Germinal center (tissue), 1 donor: ENCODE measurements at places on chromosomes 5 and 9.

DNA sequence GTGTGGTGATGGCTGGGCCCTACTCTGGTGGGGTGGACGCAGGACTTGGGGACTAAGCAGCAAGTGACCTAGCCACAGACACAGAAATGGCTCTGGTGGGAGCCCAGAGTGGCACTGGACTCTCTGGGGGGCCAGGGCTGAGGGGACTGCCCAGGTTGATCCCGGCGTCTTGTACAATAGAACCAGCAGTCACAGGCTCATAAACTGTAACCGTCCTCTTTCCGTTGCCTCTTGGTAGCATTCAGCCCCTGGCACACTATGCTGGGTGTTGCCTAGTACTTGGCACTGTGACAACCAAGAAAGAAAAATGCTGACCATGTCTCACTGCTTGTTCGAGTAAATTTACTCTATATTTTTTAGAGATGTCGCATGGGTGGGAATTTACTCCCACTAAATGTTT is 80.5 kb downstream of the DAB2IP start:
- no peak for DNase-seq

DNA sequence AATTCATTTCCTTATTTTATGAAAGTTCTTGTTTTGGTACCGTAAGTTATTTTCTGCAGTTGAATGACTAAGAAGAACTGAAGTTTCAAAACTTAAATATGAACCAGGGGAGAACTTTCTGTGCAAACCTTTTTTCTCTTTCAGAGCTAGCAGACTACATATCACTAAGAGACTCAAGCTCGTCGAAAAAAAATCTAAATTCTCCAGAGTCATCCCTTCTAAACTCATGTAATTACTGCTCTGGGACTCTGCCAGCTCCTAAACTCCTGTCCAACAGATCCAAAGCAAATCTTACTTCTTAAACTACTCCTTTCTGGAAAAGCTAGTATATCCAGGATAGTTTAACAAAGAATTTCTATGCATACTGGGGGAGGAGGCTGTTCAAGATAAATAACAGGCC is 87.0 kb upstream of the NR5A1 start:
- DNase-seq, result no peak

DNA sequence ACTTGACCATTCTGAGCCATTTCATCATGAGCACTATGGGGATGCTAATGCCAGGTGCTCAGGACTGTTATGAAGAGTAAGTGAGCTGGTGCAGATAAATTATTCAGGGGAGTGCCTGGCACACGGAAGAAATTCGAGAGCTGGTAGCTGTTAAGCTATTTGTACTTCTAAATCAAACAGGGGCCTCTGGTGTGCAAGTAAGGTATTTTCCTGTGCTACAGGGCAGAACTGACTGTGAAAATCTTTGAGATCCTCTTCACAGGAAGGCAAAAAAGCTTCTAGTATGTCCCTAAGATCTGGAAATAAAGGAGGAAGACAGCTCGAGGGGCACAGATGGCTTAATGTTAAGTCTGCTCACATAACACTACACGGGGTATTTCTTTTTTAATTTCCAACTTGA is 106.3 kb upstream of the SPOCK1 start:
- DNase-seq, result no peak

GRCh38 chr5:123814801-123815470 is 303.0 kb downstream of the CSNK1G3 start:
- DNase-seq, result no peak

DNA sequence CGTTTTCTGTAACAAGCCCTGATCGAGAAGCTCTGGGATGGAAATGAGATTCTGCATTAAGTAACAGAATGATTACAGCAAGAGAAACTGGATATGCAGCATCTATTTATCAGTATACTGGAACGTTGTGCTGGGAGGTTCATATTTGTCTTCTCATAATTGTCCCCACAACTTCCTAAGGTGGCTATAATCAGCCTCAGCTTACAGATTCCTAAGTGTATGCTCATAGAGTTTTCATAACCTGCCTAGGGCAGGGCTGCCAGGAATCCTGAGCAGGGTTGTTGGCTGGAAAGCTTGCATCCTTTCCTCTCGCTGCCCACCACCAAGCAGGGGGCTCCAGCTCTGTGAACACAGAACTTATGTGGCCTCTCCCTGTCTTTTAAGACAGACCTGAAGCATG is 70.2 kb downstream of the FNBP1 start:
- no peak for DNase-seq

GRCh38 chr9:80146466-80146865 is 574.7 kb downstream of the TLE4 start:
- DNase-seq, result no peak

DNA sequence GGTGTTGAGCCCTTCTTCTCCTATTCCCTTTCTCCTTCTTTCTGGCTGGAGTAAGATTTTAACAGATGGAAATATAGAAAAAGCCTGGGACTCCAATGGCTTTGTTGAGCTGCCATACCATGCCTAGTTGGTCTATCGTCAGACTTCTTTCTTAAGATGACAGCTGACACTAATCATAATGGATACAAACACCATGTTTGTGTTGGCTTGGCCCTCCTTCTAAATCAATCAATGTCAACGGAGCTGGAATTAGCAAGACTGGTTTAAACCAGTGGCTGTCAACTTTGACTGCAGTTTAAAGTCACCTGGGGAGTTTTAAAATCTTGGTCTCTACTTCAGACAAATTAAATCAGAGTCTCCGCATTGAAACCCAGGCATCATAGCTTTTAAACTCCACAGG is 264.5 kb upstream of the PRR16 start:
- DNase-seq, result no peak

DNA sequence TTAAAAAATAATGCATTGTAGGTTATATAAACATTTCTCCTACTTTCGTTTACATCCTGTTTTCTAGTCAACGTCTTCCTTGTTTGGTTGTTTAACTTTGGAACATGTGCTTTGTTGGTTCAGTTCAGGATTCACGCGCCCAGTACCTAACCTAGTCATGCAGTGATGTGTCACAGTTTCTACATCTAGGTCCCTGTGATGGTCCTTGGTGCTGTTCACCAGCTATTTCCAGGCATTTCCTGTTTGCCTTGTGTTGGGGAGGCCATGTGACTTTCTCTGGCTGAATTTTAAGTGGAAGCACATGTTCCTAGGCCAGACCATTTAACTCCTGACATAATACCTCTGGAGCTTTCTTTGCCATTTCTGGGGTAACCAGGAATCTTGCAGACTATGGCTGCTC is 292.3 kb downstream of the SMARCA2 start:
- no peak for DNase-seq

- peak; percentile 58 for DNase-seq
Observed at GRCh38 chr9:136312436-136312835, 8.5 kb upstream of the CCDC187 start.

DNA sequence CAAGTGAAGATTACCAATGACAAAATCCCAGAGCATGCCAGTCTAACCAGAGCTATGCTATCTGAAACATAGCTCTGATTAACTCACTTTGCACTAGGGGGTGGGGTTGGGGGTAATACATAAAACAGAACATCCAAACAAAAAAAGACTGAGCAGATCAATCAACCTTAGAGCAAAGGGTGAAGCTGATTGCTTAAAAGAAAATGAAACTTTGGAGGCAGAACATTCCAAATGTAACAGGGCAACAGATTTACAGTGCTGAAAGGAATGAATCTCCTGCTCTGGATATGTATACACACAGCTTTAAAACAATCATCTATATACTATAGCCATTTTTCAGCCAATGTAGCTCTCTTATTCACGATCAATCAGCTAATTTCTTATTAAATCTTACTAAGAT is 4.9 kb downstream of the IL6ST start:
- DNase-seq, result no peak

DNA sequence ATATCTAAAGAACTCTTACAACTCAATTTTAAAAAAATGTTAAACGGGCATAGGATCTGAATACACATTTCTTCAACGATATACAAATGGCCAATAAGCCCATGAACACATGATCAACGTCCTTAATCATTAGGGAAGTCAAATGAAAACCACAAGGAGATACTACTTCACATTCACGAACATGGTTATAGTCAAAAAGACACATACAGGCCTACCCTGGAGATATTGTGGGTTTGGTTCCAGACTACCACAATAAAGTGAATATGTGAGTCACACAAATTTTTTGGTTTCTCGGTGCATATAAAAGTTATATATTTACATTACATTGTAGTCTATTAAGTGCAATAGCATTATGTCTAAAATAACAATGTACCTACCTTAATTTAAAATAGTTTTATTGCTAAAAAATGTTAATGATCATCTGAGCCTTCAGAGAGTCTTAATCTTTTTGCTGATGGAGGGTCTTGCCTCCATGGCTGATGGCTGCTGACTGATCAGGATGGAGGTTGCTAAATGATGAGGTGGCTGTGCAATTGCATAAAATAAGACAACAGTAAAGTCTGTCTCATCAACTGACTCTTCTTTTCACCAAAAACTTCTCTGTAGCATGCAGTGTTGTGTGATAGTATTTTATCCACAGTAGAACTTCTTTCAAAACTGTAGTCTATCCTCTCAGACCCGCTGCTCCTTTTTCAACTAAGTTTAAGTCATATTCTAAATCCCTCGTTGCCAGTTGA is 15.1 kb downstream of the AK3 start:
- no peak for DNase-seq

DNA sequence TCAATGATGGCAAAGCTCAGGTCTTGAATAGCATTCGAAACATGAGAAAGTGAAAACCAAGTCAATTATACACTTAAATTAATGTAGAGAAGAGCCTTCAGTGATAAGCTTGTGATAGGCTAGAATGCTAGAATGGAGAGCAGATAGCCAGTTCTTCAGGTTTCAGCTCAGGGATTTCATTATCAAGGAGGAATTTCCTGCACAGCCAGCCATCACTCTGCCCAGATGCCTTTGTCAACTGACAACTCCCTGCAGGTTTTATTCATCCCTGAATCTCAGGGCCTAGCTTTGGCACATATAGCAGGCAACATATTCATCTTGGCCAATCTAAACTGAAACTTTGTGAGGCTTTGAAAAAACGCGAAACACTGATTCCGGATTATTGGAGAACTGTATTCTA is 199.3 kb upstream of the CDH6 start:
- no peak for DNase-seq

DNA sequence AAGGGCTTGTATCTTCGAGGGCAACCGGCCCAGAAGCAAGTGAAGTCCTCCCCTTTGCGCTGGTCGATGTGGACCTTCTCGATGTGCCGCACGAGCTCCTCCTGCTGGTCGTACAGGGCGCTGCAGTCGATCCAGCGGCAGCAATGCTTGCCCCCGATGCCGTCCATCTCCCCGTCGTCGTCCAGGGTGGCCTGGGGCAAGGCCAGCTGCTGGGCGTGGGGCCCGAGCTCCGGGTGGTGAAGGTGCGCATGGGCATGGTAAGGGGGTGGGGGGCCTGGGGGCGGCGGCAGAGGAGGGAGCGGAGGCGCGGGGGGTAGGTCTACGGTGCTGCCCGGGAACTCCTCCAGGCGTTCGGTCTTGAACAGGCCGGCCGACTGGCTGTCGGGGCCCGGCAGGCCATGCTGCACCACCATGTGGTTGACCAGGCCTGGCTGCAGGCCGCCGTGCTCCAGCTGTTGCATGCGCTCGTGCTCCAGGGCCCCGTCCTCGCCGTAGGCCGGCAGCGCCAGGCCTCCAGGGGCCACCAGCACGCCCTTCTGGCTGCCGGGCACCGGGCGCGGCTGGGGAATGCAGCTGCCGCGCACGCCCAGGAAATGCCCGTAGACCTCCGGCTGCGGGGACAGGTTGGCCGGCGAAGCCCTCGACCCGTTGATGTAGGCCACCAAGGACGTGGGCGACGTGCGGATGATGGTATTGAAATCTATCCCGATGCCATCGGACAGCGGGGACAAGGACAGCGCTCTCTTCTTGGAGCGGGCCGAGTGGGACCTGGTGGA is 181.8 kb downstream of the GLIS3 start:
- DNase-seq, result peak; percentile 49

GRCh38 chr9:138007566-138007917 is 130.0 kb downstream of the CACNA1B start:
- DNase-seq, result no peak

DNA sequence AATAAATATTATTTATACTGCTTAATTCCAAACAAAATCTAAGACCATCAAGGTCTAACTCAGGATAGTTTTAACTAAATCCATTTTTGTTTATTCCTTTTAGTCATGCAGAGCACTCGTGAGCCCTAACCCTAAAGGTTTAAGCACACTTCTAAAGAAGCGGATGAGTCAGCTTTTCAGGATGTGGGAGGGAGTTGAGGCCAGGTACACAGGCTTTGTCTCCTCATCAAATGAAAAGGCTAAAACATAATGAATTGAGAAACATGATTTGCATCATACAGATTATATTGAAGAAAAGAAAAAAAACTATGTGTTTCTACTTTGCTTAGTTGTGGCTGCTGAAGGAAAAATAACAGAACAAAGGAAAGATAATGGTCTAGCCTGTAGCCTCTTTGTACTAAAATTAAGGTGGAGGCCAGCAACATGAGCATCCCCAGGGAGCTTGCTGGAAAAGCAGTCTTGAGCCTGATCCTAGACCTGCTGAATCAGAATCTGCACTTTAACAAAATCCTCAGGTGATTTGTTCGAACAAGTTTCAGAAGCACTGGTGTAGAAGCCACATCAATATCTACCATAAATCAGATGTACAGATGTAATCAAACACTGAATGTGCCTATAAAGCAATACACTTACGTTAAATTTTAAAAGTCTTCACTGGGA is 21.1 kb upstream of the ISCA1 start:
- no peak for DNase-seq

DNA sequence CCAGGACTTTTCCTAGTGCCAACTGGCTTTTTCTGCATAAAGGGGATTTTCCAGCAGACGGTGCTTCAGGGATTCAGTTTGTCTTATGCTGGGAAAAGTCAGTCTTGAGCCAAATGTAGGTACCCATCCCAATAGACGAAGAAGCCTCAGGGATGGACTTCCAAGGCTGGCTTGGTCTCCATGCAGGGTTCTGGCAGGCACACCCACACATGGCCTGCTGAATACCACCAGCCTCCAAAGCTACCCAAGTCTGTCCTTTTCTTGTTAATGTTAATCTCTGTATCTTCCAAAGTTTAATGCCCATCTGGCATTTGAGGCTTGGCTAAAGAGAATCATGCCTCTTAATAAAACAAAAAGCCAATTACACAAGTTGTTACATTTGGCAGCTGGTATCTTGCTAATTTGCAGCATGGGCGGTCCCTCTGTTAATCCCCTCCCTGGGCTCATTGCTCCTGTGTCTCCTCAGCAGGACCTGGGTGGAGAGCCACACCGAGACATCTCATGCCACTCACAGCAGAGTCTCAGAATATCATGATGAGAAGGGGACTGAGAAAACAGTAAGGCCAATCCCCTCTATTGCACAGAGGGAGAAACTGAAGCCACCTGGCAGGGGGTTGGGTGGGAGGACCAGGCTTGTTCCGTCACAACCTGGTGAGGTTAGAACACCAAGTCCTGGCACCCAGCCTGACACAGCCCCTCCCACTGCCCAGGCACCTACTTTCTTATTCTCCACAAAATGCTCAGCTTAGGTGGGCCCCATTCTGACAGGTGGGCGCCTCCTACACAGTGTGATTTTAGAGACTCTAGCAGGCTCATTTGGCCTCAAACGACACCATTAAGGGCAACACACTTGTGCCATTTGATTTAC is 243.2 kb downstream of the FSTL4 start:
- DNase-seq, result no peak
